ENCODE measurements at places on chromosomes 3 and 15.
A peak's percentile ranks its signal among the peaks of the same experiment; 100 is the strongest.

DNA sequence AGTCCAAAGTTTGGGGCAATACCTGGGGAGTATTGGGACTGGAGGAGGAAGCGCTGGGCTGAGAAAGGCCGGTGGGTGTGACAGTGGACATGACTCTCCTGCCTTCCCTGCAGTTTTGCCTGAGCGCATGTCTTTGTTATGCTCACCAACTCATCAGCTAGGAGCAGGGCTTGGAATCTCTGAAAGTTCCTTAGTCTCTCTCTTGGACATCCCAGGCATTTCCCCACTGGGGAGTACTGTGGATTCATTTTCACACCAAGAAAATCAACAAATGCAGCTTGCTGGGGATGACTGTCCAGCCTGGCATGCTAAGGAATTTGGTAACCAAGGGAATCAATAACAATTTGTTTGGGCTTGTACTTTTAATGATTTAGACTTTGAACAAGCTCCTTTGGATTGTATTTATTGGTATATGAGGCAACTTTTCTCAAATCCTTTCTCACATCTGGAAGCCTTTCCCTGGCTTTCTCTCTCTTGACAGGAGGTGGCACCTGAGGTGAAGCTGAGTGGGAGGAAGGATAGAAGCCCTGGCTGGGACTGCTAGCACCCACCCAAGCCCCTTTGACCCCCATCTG lies 48.5 kb upstream of the CHST2 start:
- DNase-seq = no peak

DNA sequence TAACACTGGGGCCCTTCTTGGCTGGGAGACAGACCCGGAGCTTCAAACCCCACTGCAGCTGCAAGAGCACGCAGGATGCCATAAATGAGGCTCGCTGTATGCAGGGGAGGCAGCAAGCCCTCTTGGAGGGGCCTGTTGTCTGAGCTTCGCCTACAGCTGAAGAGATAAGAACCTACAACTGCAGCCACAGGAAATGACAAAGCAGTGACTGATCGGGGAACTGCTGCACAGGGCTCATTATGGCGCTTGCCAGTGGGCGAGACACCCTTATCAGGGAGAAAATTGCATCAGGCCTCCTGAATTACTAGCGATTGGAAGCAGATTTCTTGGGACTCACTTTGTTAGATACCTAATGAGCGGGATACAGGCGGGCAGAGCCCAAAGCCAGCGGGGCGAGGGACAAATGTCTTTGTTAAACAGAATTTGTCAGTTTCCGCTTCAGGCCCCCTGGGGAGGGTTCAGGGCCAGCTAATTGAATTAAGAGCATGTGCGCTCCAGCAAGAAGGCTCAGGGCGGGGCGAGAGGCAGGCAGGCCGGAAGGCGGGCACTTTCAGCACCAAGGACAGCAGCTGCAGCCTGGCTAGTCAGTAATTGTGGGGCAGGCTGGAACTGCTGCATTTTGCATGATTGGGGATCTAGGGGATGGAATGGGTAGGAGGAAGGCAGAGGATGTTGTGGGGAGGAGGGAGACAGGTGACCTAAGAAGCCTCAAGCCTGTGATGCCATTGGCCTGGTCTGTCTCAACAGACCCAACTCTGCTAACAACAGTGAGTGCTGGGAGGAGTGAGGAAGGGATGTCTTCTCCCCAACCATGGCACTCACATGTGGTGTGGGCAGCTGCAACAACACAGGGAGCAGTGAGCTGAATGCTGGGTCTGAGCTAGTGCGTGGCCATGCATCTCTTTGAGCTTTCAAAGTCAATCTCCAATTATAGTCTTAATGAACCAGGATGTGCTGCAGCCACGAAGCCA lies 55.3 kb downstream of the CCDC33 start:
- peak; percentile 38 for DNase-seq

- no peak for DNase-seq
Observed at GRCh38 chr15:92091155-92091734, 237.7 kb downstream of the SLCO3A1 start.

- no peak for DNase-seq
Observed at GRCh38 chr3:39971559-39972031, 162.2 kb downstream of the MYRIP start.

DNA sequence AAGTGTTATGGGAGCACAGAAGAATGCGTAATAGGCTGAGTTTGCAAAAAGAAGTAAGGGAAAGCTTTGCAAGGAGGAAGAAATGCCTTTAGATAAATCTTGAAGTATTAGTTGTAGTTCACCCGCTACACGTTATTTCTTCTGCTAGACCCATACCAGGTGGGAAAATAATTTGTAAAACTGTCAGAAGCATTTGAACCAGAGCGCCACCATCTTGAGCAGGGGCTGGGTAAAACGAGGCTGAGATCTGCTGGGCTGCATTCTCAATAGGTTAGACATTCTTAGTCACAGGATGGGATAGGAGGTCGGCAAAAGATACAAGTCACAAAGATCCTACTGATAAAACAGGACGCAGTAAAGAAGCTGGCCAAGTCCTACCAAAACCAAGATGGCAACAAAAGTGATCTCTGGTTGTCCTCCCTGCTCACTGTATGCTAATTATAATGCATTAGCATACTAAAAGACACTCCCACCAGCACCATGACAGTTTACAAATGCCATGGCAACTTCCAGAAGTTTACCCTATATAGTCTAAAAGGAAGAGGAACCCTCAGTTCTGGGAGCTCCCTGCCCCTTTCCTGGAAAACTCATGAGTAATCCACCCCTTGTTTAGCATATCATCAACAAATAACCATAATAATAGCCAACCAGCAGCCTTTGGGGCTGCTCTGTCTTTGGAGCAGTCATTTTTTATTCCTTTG lies 50.0 kb upstream of the ZNF280D start:
- no peak for DNase-seq

- DNase-seq = no peak
Observed at GRCh38 chr3:144549166-144549565, 577.5 kb downstream of the DIPK2A start.

DNA sequence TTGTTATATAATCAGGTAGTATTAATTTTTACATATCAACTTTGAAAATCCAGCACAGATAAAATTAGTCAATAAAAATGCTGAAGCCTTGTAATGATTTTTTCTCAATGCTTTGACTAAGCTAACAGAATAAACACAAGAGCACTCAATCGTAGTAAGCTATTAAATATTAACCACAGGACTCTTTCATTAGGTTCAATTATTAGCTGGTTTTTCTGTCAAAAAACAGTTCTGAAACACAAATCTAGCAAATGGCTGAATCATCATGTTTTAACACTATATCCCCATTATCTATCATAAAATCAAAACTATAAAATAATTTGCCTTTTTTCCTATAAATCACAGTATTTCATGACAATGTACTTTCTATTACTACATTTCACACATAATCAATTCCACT lies 69.6 kb downstream of the PLOD2 start:
- DNase-seq = no peak

GRCh38 chr3:72100080-72100511 lies 315.1 kb upstream of the PROK2 start:
- DNase-seq = peak; percentile 64

DNA sequence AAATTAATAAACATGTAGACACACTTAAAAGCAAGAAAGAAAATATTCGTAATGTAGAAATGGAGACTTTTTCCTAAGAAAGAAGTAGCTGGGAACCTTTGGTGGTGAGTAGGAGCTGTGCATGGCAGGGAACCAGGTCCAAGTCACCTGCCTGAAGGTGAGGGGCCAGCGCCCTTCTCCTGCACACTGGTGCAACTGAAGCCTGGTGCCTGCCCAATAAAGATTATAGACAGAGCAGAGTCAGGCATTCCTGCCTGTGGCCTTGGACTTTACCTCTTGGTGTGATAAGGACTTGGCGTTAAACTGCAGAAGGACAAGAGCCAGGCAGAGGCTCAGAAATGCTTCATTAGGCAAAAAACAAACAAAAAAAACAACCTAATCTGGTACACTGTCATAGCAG lies 14.2 kb downstream of the CFAP91 start:
- no peak for DNase-seq

DNA sequence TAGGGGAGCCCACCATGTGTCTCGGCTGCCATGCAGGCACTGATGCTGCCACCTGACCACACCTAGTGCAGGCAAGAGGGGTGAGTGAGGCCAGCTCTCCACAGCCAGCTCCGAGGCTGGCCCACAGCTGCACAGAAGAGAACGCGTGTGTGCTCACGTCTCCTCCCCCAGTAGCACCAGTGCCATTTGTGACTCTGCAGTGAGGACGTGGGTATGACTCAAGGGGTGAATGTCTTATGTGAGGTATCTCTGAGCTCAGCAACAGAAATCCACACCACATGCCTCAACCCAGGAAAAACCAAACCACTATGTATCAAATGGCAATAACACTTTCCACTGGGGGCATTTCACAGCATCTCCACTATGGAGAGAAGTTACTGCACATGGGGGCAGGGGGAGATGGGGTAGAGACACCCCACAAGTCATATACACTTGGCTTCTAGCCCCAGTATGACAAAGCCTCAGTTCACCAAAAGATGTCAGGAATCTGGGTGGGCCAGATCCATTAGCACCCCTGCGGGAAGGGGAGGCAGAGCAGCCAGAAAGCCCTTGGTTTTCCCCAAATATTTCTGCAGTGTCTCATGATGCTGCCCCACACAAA lies 87.6 kb downstream of the LRIG1 start:
- no peak for DNase-seq

- DNase-seq = peak; percentile 20
Observed at GRCh38 chr3:98806521-98806920, 43.4 kb downstream of the ST3GAL6 start.

DNA sequence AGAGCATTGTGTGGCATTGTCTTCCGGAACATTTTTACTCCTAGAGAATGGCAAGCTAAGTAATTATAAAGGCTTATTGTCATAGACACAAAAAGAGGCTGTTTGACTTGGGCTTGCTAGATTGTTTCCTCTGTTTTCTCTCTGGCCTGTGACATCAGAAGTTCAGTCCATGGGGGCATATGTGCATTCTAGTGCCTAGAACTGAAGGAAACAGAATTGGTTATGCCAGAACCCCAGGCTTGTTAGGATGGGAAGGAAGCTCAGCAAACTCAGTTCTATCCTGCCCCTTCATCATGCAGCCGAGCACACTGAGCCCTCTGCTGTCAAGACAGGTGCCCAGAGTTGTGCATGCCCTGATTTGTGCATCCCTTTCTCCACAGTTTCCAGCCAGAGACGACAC lies 131.3 kb downstream of the PDE8A start:
- DNase-seq = no peak

- no peak for DNase-seq
Observed at GRCh38 chr3:147159141-147159540, 247.2 kb downstream of the ZIC4 start.

DNA sequence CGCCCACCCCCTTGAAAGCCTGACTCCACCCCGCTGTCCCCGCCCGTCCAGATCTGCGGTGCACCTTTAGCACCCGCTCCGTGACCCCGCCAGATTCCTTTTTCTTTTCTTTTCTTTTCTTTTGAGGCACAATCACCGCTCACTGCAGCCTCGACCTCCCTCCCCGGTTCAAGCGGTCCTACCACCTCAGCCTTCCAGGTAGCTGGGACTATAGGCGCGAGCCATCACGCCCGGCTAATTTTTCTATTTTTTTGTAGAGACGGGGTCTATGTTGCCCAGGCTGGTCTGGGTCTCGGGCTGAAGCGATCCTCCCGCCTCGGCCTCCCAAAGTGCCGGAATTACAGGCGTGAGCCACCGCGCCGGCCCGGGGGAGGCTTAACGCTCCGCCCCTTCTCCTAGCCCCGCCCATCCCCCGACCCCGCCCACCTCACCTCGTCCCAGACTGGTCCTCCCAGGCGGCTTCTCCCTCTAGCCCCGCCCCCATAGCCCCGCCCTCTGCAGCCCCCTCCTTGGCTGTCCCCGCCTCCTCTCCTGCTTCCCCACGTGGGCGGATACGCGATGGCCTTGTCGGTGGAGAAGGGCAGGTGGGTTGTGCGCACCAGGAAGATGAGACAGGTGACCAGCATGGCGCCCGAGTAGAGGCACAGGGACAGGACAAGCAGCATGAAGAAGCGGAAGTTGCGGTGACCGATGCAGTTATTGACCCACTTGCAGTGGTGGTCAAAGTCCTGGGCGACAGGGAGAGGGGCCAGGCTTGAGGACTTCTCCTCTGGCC lies 3.2 kb downstream of the ZDHHC19 start:
- DNase-seq = peak; percentile 35

DNA sequence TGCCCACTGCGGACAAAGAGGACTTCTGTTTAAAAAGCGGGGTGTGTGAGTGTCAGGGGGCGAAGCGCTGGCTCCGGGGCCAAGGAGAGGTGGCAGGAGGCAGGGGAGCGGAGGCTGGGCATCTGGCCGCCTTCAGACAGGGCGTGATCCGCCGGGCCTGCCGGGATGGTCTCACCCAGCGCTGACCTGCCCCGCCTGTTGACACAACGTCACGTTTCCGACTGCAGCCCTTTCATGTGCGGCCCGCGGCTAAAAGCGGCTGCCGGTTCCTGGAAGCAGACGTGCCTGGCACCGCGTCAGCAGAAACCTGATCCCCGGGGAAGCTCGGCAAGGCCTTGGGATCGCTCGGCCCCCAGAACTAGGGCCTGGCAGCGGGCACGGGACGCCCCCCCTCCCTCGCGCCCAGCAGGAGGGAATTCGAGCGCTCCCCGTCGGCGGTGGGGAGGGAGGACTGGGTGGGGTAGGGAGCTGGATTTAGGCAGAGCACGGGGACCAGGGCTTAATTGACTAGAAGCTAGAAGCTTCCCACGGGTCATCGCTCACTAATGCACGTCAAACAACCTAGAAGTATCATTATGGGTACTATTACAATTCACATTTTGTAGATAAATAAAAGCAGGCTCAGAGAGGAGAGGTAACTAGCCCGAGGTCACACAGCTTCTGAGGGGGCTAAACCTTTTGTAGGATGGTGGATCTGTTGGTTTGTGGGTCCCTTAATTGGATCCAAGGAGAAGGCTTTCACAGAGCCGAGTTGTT lies 7.7 kb downstream of the BHLHE40 start:
- DNase-seq = peak; percentile 93

DNA sequence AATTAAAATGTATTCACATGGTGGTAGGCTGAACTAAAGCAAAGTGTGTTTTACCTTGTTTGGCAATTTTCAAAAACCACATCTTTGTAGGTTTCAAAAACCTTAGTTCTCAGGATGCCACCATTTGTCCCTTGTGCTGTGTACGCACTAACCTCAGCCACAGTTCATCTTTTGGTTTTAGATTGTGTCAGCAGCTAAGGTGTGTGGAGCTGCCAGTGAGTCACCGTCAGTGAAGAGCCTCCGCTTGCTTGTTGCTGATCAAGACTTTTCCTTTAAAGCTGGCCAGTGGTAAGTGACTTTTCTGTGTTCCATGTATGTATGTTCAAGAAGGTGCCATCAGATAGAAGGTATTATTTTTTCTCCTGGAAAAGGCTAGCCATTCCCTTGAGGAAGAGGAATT lies 21.1 kb downstream of the OXNAD1 start:
- DNase-seq = no peak

DNA sequence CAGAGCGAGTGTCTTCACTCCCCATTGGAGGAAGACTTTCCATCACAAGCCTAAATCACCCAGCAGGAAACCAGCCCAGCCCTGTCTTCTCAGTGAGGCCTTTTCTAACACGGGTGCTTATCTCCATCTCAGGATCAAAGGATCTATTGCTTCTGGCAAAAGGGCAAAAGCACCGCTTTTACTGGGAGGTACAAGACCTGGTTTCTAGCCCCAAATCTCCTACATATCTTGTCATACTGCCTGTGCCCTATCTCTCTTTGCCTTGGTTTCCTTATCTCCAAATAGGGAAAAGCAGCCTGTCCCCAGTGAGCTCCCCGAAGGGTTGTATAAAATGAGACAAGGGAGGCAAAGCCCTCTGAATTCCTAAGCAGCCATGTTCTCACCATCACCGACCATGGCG lies 5.2 kb downstream of the GLB1 start:
- DNase-seq = no peak

- peak; percentile 58 for DNase-seq
Observed at GRCh38 chr3:31768479-31769125, 212.5 kb downstream of the OSBPL10 start.

- DNase-seq = no peak
Observed at GRCh38 chr3:124785973-124786372, 55.7 kb downstream of the UMPS start.

- DNase-seq = no peak
Observed at GRCh38 chr3:2485027-2485375, 386.3 kb downstream of the CNTN4 start.

All from inflammatory macrophage treated with lipopolysaccharide for 4 hours (primary cell).